ENCODE measurements at places on chromosomes 12 and 14.
A peak's percentile ranks its signal among the peaks of the same experiment; 100 is the strongest.

- no peak for DNase-seq
These were observed 345.3 kb downstream of the RPL10L start for GRCh38 chr14:46306267-46306666.

GRCh38 chr12:3611860-3612703 is 121.1 kb downstream of the PRMT8 start:
- DNase-seq = no peak

DNA sequence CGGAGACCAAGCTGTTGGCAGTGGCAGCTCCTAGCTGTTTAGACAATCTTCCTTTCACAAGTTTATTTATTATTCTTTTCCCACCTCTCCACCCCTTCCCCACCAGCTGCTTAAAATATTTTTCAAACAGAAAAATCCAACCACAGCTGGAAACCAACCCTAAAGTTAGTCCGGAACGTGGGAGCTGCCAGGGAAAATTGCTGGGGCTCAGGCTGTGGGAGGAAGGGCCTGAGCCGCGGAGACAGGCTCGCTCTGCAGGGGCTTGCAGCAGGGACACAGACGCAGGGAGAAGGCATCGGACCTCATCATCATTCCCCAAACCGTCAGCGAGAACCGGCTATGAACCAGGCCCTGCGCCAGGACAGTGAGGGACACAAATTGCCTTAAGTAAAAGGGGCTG is 16.1 kb upstream of the TMEM106C start:
- no peak for DNase-seq

- no peak for DNase-seq
These were observed 30.6 kb downstream of the ATF7IP start for GRCh38 chr12:14396071-14396470.

- DNase-seq = peak; percentile 37
These were observed 116.5 kb downstream of the DYRK2 start for GRCh38 chr12:67764946-67765619.

GRCh38 chr12:46549527-46550265 is 177.1 kb upstream of the SLC38A2 start:
- no peak for DNase-seq

- DNase-seq = no peak
These were observed 22.4 kb downstream of the VPS37B start for GRCh38 chr12:122873540-122873939.

DNA sequence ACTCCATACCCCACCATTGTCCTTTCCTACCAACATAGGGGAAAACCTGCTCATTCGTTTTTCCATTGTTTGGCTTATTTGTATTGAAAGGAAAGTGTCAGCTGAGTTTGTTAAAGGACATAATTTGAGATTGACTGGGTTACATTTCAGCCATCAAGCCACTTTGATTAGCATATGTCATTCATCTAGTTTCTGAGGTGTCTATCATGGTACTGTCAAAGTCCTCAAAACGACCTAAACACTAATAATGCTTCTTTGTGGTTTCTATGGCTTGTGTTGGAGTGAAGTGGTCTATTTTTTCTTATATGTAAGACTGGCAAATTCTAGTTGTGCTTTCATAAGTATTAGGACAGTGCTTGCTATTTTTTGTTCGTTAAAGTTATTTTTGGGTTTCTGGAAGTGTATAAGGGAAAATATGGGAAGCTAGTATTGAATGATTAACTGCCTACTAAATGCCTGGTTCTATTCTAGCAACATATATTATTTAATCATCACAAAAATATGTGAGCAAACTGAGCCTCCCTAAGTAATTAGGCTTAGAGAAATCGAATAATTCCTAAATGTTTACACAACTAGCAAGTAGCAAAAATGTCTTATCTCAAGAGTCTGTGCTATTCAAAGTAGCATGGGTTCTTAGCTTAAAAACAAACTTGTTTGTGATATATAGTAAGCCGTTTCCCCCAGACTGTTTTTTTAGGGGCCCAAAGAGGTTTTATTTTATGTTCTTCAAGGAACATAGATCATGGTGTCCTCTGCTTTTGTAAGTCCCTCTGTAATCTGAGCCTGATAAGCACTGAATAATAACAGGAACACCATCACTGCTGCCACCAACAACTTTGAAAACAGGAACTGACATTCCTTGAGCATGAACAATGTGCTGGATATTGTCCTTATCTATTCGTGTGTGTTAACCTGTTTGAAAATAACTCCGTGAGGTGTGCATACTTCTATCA is 67.1 kb downstream of the DERA start:
- DNase-seq = no peak

DNA sequence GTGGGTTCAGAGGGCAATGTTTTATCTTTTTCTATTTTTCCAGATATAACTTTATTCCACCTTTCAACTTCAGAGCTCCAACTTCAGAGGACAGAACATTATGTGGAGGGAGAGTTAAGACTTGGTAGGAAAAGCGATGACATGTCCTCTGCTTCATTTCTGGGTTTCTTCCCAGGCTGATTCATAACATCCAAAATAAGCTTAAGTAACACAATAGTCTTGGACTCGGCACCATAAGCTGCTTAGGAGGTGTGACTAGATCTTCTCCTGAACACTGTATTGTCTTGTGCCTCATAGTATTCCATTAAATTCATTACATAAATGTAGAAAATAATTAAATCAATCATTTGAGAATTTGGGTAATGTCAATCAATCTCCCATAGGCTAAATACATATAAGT is 95.5 kb upstream of the PDE3A start:
- DNase-seq = no peak

DNA sequence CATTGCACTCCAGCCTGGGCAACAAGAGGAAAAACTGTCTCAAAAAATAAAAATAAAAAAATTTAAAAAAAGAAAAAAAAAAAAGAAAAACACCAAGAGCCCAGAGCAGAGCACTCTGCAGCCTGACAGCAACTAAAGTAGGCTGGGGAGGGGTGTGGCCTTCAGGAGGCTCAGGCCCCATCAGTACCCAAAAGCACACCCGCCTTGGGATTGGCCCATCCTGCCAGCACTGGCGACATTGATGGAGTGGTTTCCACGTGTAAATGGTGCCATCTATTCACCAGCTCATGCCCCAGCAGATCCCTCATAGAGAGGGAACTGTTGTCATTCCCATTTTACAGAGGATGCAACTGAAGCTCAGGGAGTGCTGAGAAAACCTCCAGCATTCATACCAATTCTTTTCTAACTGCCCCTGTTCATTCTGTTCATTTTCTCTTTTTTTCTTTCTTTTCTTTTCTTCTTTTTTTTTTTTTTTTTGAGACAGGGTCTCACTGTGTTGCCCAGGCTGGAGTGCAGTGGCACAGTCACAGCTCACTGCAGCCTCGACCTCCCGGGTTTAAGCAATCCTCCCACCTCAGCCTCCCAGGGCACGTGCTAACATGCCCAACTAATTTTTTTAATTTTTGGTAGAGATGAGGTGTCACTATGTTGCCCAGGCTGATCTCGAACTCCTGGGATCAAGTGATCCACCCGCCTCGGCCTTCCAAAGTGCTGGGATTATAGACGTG is 89.3 kb downstream of the IRF2BPL start:
- DNase-seq = no peak

DNA sequence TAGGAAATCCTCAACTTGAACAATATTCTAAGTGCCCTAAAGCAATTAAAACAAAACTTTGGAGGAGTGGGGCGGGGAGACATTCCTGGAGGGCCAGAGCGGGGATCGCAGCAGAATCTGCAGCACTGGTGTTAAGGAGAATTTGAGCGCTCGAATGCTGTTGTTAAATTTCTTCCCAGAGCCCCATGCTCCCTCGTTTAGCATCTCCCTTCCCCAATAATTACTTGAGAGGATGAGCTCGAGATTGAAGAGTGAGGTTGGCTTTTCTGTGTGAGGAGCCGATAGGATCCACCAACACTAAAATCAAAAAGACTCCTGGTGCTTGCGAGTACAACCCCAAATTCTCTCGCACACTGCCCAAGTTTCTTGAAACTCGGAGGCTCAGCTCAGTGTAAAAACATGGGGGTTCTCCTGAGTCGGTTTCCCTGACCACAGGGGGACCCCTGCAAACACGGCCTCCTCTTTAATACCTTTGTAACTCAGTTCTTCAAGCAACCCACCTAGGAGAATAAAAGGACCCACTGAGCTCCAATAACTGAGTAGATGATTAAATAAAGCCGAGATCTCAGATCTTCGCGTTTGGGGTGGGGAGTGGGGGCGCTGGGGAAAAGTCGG is 10.2 kb upstream of the FOXG1 start:
- no peak for DNase-seq

- no peak for DNase-seq
These were observed 203.1 kb downstream of the AEBP2 start for GRCh38 chr12:19642345-19642744.

GRCh38 chr14:28776482-28777266 is 10.1 kb downstream of the FOXG1 start:
- no peak for DNase-seq

DNA sequence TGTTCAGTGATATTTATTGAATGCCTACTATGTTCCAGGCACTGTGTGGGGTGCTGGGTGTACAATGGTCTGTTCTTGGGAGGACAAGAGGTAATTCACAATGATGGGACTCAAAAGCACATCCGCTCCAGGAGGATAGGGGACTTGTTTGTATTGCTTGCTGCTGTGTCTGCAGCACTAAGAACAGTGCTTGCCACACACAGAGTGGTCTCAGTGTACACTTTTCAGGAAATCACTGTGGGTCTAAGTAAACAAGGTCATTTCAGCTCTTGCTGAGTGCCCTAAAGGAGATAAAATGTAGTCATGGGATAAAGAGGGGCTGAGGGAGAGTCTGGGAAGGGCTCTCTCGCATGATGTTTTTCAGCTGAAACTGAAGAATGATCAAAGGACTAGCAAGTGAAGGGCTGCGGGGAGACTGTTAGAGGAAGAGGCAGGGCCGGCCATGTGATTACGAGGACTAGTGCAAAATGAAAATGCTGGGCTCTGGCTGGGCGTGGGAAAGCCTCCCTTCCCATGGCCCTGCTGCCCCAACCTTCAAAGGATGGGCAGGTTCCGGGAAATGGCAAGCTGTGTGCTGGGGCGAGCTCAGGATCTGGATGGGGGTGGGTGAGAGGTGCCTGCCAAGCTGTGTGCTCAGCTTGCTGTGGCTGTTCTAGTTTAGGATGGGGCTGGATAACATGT is 39.1 kb downstream of the ADCK1 start:
- DNase-seq = no peak

- no peak for DNase-seq
These were observed 36.6 kb upstream of the PAX9 start for GRCh38 chr14:36625014-36625413.

GRCh38 chr14:25759920-25760655 is 710.1 kb upstream of the STXBP6 start:
- no peak for DNase-seq

- DNase-seq = no peak
These were observed 23.8 kb downstream of the RAB35 start for GRCh38 chr12:120092551-120093335.

DNA sequence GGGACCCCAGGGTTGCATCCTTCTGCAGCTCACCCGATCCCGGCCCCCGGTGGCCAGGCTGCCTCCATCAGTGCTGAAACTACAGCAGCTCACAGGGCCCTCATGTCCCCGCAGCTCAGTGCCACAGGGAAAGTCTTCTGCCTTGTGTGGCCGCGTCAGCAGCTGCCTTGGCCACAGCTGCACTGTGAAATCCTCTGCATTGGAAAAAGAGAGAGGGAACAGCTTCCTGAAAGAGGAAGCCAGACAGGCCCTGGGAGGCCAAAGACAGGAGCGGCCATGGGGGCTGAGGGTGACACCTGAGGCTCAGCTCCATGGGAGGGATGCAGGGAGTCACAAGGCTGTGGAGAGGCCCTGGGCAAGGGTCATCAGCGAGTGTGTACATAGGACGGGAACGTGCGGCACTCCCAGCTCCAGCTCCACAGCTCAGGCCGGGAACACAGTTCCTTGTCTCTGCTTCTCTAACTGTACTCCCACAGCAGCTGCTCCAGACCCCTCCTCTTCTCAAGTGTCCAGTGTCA is 32.7 kb downstream of the PARP2 start:
- DNase-seq = no peak

DNA sequence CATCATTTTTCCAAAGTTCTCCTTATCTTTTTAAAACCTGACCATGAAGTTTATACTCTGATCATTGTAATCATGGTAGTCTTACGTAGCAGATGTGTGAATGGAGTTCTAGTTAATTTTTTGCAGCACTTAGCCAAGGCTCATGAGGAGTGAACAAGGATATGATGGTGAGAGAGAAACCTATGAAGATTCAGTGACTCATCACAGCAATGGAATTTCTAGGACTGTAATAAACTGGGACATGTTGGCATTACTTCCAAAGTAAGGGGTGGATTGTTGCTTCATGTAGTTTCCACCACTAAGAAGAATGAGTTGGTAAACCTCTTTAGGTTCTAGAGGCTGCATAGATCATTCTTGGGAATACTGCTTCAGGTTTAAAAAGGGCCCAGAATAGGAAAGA is 102.7 kb downstream of the LRRIQ1 start:
- no peak for DNase-seq

DNA sequence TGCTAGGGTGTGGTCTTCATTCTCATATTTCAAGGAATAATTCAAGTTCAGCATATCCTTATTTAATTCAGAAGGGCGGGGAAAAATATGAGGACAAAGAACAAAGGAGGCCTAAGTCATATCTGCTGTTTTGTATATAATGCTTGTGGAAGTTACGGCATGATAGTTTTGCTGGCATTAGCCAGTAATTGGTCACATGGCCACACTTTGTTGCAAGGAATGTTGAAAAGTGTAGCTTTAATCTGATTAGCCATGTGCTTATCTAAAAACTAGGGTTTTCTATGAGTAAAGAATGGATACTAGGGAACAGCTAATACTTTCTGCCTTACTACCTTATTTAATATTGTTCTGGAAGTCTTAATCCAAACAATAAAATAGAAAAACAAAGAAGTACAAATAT is 34.4 kb upstream of the E2F7 start:
- no peak for DNase-seq

GRCh38 chr14:53716578-53716977 is 240.0 kb downstream of the BMP4 start:
- DNase-seq = no peak

GRCh38 chr12:132014092-132014914 is 64.6 kb downstream of the EP400 start:
- no peak for DNase-seq

DNA sequence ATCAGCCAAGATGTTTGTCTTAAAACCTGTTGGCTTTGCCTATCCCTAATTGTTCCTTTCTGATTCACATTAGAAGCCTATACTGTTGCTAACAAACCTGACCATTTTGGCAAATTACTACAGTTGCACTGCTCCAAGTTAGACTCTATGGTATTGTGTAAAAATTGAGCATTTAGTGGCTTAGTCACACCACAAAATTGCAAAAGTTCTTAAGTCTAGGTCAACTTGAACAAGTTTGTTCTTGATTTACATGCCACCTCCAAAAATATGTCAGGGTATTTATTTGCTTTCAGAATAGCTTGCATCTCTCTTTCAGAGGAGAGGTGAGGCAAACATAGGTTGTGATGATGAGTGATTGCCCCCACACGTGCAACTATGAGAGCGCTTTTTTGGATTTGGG is 27.0 kb upstream of the PTHLH start:
- DNase-seq = no peak

- no peak for DNase-seq
These were observed 144.6 kb downstream of the TTC7B start for GRCh38 chr14:90671382-90672234.

- DNase-seq = no peak
These were observed 117.7 kb downstream of the RFLNA start for GRCh38 chr12:124412646-124413015.

- peak; percentile 35 for DNase-seq
These were observed 1.8 kb downstream of the FLRT2 start for GRCh38 chr14:85531587-85532373.

- no peak for DNase-seq
These were observed 80.3 kb downstream of the DCAF5 start for GRCh38 chr14:69072584-69072983.
